ENCODE measurements at places on chromosomes 4 and X.

DNA sequence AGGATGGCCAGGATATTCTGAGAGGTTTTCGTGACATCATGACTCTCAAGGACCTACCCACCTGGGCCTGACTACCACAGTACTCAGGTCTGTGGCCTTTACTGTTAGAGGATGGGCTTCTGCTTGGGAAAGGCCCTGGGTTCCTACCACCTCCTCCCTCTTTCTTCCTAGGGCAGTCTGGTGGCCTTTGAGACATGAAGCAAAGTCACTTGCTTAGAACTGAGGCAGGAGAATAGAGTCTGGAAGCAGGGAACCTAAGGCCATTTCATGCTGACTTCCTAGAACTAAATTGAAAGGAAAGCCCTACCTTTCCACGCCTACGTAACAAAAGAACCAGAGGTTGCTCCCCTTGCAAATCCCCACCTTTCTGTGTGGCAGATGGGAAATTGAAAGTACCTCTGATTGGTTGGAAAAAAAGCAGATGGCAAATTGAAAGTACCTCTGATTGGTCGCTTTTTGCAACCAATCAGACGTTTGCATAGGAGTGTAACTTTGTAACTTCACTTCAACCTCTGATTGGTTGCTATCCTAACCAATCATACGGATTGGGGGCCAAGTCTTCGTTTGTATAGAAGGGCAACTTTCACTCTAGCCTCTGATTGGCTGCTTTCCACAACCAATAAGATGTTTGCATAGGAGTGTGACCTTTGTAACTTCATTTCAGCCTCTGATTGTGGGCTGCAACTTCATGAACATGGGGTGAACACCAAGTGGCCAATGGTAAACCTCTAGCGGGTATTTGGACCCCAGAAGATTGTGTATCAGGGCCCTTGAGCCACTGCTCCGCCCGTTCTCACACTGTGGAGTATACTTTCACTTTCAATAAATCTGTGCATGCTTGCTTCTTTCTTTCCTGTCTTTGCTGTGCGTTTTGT, 9.9 kb upstream of the AKAP14 start:
- no peak for DNase-seq

DNA sequence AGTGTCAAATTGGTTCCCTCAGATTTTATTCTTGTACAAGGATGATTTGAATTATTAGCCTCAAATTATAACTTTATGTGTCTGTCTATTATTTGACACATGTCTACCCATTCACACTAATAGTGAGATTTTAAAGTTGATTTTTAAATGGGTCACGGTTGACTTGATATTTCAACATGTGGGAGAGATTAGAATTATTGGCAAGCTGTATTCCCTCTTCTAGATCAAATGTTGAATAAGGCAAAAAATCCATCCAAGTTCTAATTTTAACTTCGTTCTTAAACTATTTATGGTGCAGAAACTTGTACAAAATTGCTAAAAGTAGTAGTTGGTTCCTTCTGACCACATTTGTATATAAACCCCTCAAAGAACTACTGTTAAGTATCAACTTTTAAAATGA, 1498.0 kb downstream of the STIM2 start:
- DNase-seq = no peak

GRCh38 chrX:27675493-27675892, 85.3 kb downstream of the DCAF8L2 start:
- DNase-seq = no peak

DNA sequence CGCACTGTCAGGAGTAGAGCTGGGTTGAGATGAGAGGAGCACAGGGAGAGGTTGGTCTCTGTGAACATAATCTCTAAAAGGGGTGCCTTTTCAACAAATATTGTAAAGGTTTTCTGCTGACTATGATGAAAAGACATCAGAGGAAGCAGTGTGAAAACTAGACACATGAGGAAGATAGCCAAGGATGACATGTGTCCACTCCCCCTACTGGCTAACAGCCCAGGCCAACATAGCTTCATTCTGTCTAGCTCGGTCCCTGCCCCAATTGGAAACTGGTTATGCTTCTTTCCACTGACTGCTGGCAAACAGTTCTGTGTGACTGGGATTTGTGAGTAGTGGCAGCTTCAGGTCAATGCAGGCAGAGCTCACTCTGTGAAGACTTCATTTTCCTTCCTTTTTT, 115.4 kb upstream of the ESX1 start:
- no peak for DNase-seq

GRCh38 chr4:13207226-13207625, 276.9 kb downstream of the RAB28 start:
- no peak for DNase-seq

Measured in AG04450 (cell line).